ENCODE measurements at places on chromosomes 7 and 10.

GRCh38 chr10:88826388-88826787, 23.9 kb downstream of the LIPM start:
- no peak for DNase-seq

DNA sequence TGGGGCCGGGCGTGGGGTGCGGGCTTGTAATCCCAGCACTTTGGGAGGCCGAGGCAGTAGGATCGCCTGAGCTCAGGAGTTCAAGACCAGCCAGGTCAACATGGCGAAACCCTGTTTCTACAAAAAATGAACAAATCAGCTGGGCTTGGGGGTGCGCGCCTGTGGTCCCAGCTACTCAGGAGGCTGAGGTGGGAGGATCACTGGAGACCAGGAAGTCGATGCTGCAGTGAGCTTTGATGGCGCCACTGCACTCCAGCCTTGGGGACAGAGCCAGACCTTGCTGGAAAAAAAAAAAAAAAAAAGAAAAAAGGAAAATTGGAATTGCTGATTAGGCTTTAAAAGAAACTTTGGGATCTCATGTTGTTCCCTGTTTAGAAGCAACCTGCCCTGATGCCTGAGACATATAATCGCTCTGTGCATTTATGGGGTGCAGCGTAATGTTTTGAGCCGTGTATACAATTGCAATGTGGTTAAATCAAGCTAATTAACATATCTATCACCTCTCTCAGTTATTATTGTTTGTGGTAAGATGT, 851 bp downstream of the AKR1E2 start:
- DNase-seq = no peak

GRCh38 chr10:29113616-29113945, 175.3 kb upstream of the LYZL1 start:
- no peak for DNase-seq

DNA sequence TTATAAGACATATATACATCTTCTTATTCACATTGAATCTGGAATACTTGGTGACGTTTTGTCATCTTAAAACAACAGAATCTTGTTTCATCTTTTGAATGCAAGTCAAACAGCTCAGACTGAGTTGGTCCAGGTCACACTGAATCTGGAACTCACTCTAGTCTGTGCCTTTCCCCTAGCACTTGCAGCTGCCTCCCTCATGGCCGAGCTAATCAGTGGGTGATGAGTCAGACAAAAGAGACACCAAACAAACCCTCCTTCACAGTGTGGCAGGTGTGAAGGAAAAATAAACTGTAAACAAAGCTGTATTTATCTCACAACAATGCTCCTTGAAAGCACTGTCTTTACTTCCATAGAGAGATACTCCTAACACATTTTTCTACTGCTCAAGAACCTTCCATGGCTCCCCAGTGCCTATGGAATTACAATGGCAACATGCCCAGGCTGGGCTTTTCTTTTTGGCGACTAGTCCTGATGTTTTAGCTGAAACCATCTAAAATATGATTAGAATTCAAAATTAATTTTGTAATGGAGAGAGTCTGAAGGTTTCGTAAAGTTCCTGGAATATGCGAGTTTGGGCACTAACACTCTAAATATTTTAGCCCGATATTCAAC, 140.0 kb downstream of the ZNF365 start:
- DNase-seq = no peak

- DNase-seq = no peak
These were observed 93.9 kb downstream of the ATXN7L1 start for GRCh38 chr7:105782391-105783042.

GRCh38 chr7:132760244-132760623, 184.0 kb upstream of the PLXNA4 start:
- no peak for DNase-seq

GRCh38 chr10:79272353-79272752, 74.9 kb upstream of the PPIF start:
- no peak for DNase-seq

DNA sequence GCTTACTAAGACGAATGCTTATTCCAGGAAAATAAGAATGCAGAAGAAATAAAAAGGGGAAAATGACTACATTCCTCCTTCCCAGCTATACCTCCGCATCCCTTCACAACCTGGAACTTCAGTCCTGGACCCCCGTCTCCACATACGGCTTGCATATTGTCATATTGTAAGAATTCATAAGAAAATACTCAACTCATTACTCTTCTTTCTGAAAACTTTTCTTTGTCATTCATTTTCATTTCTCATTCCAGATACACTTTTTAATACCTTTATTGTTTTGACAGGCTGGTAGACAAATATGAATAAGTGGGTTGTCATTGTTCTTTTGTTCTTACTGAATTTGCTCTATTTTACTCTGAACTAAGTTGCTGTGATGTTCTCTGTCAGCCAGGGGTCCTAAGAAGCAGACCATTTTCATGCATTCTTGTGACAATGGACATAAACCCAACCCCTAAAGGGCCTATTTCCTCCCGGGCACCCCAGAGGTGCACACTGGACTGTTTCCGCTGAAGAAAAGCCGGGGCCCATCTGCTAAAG, 23.3 kb upstream of the SFTPA2 start:
- DNase-seq = no peak

DNA sequence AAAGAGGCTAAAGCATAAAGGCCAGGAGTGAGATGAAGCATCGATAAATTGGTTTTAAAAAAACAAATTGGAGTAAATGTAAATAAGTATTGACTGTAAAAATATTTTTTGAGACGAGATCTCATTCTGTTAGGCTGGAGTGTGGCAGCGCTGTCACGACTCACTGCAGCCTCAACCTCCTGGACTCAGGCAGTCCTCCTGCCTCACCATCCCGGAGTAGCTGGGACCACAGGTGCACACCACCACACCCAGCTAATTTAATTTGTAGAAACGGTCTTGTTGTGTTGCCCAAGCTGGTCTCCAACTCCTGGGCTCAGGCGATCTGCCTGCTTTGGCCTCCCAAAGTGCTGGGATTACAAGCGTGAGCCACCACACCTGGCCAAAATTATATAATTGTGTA, 17.8 kb downstream of the HNRNPA2B1 start:
- no peak for DNase-seq

- DNase-seq = no peak
These were observed 598.8 kb downstream of the SUGCT start for GRCh38 chr7:40733578-40733977.

DNA sequence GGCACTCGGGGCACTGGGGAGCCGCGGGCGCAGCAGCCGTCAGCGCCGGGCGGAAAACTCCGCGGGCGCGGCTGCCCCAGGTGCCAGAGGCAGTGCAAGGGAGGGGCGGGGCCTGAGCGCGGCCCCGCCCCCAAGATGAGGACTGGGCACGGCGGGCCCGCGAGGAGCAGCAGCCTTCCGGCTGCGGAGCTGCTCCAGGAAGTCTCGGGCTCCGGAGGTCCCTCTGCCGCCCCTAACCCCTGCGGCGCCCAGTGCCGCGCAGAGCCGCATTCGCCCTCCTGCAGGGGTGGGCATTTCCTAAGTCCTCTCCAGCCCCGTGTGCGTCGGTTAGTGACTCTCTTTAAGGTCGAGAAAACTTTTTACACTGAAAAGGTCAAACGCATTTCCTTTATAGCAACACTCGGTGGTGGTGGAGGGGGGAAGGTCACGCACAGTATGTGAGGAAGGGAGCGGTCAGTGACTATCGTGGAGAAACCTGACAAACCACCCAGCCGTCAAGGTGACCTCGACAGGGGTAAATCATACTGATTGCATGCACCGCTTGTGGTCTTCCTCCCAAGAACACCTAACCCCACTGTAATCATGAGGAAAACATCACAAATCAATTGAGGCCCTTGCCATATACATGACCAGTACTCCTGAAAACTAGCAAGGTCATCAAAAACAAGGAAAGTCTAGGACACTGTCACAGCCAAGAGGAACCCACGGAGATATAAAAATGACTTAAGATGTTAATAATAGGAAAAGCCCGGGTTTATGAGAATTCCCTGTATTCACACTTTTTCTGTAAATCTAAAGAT, at the start of gene ANXA11:
Gene ANXA11, minus strand, starts transcription at position 61 of the 800 bp plus-strand sequence. CDS start 32,676 bp downstream, outside the sequence.
- peak; percentile 69 for DNase-seq
